HepG2 (cell line): ENCODE measurements at places on chromosomes 2 and 18. TPM values are rescaled to one million over a fixed set of nuclear protein-coding genes. Genes with fewer than 3 reads are reported as not detected.

DNA sequence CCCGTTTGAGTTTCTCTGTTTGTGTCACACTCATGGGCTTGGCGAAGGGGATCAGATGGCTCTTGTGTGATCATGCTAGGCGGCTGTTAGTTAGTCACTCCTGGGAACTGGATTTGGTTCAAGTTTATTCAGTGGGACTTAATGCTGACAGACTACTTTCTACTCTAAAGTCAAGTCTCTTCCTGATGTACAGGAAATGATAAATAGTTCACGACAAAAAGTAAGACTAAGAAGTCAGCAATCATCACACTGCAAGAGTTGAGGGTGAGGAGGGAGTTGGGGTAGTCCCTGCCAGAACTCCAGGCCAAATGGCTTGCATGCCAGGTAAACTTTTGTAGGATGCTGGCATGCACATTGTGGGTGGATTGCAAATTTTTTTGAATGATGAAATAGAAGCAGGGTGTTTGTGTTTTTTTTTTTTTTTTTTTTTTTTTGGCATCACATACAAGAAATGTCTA lies 25.1 kb upstream of the CCL20 start:
- DNase-seq, result no peak

- DNase-seq, result peak; percentile 58
These were observed 19.0 kb upstream of the CCNYL1 start for GRCh38 chr2:207692206-207693065.

- no peak for DNase-seq
These were observed 13.8 kb downstream of the NRXN1 start for GRCh38 chr2:51018145-51018544.

DNA sequence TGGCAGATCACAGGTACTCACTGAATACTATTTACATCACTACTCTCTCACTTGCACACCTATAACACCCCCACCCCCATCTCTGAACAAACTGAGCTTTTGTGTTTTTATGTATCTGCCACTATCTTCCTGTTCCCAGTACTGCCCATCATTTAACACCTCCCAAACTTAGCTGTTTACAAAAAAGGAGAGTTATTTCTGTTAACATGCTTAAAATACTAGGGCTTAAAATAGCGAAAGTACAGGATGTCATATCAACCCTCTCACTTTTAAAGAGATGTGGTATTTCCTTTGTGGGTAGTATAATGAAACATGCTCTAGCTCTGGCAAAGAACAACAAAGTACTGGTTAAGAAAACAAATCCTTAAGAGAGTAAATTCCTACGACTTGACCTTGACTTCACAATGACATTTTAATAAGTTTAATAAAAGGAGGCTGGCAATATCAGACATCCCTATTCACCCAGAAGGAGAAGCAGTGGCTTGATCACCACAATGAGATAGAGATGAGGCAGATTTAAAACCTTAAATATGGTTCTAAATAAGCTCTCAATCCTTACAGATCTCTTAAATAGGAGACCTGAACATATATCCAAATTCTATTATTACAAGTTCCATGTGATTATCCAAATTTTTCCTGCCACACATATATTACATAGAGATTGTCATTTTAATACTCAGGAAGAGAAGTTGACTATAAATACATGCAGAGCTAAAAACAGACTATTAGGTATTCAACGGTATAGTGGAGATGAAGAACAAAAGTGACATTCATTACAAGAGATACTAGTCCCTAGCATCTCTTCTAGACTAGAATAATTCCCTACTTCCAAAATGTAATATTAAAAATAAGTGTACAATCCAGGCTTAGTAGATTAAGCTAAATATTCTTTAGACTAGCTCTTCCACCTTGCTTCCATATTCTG lies 36.9 kb downstream of the TRAK2 start:
- no peak for DNase-seq

The ARHGAP25 gene
- not detected in 2 replicates for total RNA-seq
